ENCODE measurements at places on chromosomes 7 and 10.
A peak's percentile ranks its signal among the peaks of the same experiment; 100 is the strongest.

GRCh38 chr7:136070736-136071505 lies 93.8 kb upstream of the MTPN start:
- DNase-seq = no peak

DNA sequence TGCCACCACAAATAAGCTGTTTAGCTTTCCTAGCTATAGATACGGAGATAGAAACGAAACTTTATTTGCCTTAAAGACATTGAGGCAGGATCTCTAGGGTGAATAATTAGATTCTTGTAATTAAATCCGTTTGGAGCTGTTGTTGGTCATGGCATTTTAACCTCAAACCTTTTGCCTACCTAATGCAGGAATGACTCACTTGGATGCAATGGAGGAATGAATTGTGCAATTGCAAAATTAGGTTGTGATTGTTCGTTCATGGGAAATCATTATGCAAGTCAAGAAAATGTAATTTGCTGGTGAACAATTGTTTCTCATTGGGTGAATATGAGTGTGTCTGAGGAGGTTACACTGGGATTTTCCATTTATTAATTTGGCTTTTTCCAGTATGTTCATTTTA lies 703.5 kb downstream of the GATA3 start:
- DNase-seq = no peak

DNA sequence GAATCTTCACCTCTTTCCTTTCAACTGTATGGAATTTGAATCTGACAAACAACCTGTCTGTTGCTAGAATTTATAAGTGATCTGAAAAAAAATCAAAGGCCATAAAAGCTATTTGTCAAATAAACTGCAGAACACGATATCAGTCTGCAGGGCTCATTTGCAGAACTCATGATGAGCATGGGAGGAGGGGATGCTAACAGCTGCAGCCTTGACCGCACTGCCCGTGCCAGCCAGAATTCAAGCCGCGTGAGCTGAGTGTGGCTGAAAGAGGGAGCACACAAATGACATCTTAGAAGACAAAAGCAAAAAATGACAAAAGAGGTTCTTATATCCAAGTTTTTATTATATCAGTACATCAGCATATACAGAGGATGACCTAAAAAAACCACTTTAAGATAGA lies 15.7 kb downstream of the LRRTM3 start:
- DNase-seq = no peak

DNA sequence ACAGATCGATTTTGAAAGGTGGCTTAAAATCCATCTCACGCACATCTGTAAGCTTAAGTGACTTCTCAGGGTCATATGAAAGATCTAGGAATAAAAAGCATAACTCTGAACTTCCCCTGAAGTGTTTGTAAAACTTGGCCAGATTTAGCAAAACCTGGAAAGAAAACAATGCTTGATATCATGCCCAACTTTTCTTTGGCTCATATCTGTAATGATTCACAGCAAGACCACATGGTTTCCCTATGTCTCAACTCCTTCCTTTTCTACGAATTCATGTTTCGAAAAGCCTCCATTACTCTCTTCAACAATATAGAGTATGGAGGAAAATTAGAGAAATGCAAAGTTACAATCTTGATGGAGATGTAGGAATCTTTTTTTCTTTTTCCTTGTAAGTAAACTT lies 20.1 kb upstream of the CABCOCO1 start:
- no peak for DNase-seq

DNA sequence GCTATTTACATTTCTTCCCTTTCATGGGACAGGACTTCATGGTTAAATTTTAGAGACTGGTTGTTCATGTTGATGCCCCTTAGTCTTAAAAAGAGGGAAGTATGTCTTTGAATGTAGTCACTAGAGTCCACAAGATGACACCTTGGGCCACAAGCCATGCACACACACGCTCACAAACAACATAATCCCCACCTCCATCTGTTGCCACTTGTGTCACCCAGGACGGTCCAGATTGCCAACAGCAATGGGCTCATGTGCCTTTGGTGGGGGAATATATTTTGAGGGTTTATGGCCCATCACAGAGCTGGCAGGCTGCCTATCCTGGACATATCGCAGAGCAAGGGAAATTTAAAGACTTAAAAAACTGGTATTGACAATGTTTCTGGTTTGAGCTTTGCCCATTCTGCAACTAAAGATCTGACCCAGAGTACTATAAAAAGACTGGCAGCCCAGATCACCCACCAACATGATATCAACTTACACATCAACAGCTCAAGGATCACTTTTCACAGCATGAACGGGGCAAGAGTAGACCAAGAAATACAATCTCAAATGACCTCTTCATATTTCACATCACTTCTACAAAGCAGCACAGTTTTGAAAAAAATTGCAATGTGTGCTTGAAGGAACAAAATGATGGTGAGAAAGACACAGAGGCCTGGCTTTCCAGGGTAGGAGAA lies 50.5 kb downstream of the STRA8 start:
- DNase-seq = no peak

- peak; percentile 80 for DNase-seq
Measured at GRCh38 chr10:79148452-79149344, 79.9 kb downstream of the ZMIZ1 start.

DNA sequence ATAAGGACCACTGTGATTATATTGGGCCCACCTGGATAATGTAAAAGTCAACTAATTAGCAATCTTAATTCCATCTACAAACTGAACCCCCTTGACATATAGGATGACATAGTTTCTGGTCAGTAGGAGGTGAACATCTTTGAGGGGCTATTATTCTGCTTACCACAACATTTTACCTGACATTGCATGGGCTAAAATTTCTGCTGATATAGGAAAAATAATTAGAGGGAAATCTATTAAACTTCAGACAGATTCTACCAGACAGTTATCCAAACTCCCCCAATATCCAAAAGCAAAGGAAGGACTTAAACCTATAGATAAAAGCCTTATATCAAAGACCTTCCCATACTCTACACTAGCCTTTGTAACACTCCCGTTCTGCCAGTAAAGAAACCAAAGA lies 443.6 kb downstream of the GRM8 start:
- no peak for DNase-seq

DNA sequence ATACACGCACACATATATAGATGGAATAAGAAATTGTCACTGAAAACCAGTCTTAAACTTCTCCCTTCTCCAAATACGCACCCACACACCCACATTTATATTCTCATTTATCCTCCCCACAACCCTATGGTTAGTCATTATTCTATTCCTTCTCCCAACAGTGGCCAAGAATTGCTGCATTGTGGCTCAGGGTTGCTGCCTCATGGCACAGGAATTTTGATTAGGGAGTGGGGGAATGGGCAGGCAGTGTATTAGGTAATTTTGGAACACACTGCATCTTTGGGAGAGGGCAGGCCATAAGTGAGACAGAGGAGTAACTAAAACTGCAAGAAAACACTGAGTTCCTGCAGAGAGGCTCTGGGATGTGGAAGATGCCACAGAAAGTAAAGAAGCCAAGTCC lies 35.7 kb downstream of the NAPEPLD start:
- DNase-seq = no peak

- DNase-seq = no peak
Measured at GRCh38 chr7:131721660-131722059, 165.2 kb upstream of the PODXL start.

GRCh38 chr7:28483112-28483511 lies 70.8 kb downstream of the CREB5 start:
- no peak for DNase-seq

DNA sequence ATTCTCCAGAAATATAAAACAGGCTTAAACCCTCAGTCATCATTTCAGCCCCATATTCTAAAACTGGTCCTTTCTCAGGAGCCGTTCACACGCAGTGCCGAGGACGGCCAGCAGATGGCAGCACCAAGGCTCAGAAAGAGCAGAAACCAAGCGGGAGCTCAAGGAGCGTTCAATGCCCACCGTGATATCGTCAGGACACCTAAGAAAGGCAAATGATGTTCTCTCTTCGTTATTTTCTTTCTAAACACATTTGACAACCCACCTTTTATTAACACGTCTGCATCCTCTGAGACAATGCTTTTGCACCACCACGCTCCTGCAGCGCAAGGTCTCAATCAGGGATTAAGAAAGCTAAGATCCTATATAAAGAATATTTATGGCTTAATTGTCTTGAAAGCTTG lies 45.7 kb upstream of the RBM33 start:
- no peak for DNase-seq

- no peak for DNase-seq
Measured at GRCh38 chr10:68829952-68830351, 2.6 kb downstream of the STOX1 start.

DNA sequence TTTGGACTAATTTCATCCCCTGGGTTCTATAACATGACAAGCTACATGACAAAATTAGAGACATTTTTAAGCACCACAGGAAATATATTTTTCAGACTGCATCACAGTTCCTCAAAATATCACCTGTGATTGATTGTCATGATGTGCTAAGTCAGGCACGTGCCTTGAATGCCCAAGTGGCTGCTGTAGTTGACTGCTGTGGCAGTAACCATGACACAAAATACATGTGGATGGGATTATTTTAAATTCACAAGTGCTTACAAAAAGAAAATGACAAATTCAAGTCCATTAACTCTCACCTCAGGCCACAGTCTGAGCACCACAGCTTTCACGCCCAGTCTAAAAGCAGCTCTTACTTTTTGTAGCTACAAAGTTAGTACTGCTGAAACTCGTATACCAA lies 45.5 kb downstream of the TNPO3 start:
- DNase-seq = no peak

DNA sequence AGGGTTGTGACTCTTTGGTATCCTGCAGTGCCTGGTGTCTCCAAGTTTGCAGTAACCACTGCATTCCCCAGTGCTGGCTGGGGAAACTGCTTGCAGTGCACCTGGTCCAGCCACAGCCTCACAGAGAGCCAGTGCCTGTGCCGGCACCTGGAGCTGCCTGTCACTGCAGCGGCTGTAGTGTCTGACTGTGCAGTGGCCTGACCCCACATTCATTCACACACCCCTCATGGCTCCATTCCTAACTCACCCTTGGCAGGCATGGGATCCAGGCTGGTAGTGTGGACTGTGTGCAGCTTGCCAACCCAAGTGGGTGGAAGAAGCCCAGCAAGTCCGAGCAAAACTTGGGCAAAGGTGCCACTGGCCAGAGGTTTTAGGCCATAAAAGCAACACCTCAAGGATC lies 3.7 kb upstream of the CYP3A43 start:
- DNase-seq = no peak

DNA sequence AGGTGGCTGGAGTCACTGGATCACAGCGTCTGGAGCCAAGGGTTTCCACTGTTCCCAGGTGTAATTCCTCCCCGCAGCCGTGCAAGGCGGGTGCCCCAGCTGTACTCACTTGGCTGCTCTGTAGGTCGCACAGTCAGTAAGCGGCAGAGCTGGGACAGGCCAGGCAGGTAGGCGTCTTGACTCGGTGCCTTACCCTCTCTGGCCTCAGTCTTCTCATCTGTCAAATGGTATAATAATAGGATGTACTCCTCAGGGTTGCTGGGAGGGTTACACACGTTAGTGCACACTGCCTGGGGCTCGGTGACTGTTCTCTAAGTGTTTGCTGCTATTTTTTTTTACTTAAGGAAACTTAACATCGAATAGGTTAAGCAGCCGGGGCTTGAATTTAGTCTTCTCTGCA lies 27.0 kb downstream of the MYL10 start:
- no peak for DNase-seq

DNA sequence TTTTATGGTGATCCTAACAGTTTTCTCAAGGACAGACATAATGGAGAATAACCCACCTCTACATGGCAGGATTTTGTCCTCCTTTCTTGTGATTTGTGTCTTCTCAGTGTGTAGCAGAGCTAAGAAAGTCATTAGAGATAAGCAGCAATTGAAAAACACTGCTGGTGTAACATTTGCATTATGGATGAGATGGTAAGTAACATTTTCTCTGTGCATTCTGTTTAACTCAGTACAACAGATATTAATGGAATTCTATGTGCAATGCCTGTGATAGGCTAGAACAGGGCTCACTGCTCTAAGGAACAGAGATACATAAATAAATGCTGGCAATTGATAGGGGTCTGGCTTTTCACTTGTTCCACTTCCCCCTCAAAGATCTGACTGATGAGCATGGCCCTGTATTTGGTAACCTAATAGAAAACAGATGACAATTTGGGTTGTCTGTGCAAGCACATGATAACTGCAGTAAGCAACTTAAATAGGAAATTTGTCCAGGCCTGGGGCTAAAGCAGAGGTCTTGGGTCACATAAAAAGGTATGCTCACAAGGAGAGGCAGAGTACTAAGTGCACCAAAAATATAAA lies 560.3 kb upstream of the POM121L12 start:
- no peak for DNase-seq

DNA sequence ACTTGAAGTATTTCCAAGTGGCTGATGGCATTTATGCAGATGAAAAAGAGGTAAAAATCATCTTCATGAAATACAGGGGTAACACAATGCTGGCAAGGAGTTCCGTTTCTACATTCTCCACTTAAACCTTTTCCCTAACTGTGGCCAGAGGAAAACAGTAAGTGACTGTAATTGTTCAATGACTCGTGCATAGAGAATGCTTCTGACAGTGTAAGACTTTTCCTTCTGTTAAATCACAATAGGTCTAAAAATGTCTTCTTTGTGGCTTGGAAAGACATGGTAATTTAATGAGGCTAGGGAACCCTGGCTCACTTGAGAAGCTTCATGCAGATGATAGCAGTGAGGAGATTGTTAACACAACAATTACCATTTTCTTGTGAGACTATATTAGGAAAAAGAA lies 50.3 kb upstream of the RSU1 start:
- no peak for DNase-seq

DNA sequence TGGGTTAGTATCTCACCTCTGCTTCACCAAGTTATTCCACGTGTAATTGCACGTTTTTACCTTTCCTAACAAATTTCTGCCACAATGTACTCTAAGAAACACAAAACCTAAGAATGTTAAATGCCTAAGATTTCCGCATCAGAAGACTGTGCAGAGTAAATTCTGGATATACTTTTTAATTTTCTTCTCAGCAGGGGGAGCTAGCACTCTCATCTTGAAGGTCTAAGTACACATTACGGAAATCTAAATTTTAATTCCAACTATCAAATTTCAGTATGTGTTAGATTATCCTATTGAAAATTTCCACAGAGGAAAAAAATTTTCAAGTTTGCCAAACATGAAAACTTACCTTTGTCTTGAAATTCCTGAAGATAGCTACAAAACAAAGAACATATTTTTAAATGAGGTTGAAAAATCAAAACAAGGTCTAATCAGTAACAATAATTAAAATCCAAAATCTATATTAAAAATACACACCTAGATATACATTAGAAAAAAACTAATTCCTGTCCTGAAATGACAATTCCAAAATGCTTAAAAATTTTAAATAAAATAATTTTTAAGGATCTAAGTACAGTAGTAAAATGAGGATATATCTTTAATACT lies 10.5 kb downstream of the SKAP2 start:
- no peak for DNase-seq

- no peak for DNase-seq
Measured at GRCh38 chr10:66723608-66724400, 202.0 kb upstream of the LRRTM3 start.

- DNase-seq = no peak
Measured at GRCh38 chr10:1107679-1108078, 51.5 kb downstream of the WDR37 start.
